RWPE1 (cell line): ENCODE measurements at places on chromosomes 1 and 21.

DNA sequence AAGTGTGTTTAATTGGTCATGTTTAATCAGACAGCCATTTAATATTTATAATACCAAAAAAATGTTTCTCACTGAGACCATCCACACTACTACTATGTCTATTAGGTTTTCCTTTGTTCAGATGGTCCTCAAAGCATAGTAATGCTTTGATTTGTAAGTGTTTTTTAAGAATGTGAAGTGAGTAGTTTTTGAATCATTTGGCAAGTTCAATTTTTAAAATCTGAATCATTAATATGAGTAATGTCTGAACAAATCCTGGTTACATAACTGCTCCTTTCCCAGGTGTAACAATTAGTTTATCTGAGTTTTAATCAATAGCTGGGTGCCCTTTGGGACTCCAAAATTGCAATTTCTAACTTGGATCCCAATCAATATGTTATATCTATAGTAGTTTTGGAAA, 23.5 kb upstream of the RPL5 start:
- DNase-seq = peak; percentile 59

DNA sequence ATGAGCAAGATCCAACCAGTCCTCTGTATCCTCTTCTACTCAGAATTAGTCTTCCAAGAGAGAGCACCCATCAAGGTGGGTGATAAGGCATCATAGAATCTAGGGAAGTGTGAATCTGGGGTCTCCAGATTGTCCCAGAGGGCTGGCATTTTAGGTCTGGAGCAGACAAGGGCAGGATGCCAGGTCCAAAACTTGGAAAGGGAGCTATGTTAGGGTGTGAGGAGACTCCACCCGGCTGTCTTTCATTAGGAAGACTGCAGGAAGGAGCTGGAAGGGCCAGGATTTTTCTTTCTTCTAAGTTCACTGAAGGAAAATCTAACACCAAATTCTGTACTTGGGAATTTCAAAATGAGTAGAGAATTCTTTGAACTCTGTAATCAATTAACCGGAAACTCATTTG, 86.1 kb upstream of the BMP8A start:
- DNase-seq = no peak

DNA sequence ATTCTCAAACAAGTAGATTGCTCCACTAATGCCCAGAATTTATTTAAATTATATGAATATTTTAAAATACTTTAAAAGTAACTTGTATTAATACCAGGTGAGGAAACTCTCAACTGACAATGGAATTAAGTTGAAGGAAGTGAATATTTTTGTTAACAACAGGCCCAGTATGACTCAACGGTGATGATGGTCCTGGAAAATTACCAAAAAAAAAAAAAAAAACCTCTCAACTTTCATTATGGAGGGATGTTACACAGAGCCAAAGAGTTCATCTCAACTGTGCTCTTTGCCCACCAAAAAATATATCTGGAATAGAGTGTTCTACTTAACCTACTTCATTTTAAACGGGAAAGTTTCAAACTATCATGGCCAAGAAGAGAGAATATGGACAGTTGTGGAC, 28.3 kb downstream of the CFH start:
- DNase-seq = peak; percentile 19

DNA sequence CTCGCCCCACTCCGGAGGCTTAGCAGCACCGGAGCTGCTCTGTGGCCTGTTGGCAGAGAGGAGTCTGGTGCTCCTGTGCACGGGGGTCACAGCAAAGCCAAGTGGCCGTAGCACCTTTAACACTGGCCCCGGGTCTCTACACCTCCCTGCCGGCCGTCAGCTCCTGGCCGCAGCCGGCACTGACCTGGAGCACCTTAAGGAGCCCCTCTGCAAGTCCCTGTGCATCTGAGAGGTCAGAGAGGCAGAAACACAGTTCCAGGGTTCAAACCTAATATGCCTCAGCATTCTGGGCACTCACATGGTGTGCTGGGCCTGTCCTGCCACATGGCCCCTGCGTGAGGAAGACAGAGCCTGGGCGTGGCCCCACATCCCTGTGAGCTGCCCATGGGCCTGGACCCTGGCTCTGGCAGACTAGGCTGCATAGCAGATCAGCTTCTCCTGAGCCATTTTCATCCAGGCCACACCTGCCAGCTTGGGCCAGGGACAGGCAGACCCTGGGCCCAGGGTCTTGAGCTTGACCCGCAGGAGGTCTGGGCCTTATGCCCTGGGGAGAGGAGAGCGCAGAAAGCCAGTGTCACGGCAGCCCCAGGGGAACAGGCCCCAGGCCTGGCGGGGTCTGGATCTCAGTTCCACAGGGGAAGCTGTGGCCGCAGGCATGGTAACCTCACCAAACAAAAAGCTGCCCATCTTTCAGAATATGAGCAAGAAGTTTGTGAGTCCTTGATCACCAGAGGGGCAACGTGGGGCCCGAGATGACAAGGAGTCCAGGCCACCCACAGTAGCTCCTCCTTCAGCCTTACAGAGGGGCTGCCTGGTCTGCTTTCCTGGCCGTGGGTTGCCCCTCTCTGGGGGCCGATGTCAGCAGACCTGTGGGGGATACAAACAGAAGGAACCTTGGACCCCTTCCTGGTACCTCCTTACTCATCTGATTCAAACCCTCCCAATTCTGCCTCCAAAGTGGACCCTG, 146.0 kb upstream of the COL6A1 start:
- no peak for DNase-seq

DNA sequence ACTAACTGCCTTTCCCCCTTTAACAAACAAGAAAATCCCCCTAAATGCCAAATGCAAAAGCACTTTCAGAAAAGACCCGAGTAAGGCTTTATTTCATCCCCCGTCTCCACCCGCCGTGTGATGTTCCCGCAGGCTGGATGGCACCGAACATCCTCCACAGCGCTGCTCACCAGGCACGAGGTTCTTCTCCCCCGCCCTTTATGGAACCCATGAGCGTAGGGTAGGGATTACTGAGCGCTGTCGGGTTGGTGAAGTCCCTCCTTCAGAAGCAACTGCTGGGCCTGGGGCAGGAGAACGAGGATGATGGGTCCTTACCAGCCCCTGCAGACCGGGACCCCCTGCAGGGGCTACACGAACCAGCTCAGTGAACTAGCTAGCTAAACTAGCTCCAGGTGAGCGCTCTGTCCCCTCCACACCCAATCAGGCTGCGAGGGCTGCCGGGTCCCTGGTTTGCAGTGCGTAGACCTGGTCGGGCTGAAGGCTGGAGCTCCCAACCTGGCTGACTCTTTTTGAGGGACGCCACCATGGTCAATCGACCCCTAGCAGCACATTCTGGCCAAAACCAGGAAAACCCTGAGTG, 80.4 kb downstream of the ITPKB start:
- DNase-seq = no peak

DNA sequence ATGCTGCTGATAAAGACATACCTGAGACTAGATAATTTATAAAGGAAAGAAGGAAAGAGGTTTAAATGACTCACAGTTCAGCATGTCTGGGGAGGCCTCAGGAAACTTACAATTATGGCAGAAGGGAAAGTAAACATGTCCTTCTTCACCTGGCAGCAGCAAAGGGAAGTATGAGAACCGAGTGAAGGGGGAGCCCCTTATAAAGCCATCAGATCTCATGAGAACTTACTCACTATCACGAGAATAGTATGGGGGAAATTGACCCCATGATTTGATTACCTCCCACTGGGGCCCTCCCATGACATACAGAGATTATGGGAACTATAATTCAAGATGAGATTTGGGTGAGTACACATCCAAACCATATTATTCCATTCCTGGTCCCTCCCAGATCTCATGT, 154.4 kb downstream of the FASLG start:
- no peak for DNase-seq

DNA sequence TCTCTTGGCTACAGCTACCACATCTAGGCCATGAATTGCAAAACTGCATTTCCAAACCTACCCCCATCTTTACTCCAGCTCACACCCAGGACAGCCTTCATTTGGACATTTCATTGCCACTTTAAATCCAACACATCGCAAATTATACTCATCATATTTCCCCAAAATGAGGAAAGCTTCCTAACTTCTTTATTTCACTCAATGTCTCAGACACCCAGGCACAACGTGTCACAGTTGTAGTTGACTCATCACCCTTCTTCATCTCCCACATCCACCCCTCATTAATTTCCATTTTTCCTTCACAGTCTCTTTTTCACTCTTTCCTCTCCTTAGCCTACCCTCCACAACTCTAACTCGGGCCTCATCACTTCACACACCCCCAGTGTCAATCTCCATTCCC, 6.7 kb downstream of the OTUD7B start:
- DNase-seq = no peak

- no peak for DNase-seq
These were observed 33.6 kb downstream of the MAN1C1 start for GRCh38 chr1:25650289-25650576.

- no peak for DNase-seq
These were observed 137.8 kb downstream of the NUF2 start for GRCh38 chr1:163459539-163459938.

DNA sequence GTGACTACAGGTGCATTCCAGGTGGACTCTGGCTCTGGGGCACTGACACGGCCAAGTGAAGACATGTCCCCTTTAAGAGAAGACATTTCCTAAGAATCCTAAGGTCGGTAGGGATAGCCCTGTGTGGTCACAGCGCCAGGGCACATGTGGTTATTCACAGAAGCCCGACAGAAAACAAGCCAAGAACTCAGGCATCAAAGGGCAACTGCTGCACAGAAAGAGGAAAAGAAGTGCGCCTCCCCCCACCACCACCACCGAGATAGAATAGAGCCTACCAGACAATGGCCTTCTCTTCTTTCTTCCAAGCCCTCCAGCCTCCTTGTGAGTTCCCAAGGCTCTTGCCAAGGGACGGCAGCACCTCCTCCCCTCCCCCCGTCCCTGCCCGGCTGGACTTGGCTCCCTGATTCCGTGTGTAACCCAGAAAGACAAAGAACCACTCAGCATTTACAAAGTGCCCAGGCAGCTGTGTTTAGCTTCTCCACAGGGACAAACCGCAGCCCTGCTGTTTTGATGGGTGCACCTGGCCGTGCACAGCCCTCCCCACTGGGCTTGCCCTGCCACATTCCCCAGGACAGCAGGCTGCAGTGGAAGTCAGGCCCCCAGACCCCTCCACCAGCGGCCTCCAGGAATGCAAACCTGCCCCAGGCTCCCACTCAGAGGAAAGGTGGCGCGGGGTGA, 30.2 kb downstream of the TMPRSS2 start:
- no peak for DNase-seq

DNA sequence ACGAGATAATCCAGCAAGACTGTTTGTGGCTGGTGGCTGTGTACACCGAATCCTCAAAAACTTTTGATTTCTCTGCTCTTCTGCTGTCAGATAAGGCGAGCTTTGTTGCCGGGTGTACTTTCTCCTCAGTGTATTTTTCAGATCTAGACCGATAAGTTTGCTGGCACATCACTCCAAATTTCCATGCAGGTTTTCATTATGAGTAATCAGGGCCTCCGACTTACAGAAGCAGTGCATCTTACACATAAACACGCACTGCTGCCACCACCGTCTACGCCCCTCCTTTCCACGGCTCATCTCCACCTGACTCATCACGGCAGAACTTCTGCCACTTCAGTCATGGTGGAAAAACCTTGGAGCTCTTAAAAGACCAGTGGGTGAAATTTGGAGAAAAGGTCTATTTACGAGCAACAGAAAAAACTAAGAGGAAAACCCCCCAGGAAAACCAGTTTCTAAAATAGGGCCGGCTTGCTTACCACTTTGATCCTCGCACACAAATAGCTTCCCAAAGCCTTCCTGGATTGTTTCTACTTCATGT, 7.7 kb downstream of the ZBTB21 start:
- peak; percentile 52 for DNase-seq

GRCh38 chr1:192654591-192655251, 18.8 kb downstream of the RGS13 start:
- DNase-seq = no peak

DNA sequence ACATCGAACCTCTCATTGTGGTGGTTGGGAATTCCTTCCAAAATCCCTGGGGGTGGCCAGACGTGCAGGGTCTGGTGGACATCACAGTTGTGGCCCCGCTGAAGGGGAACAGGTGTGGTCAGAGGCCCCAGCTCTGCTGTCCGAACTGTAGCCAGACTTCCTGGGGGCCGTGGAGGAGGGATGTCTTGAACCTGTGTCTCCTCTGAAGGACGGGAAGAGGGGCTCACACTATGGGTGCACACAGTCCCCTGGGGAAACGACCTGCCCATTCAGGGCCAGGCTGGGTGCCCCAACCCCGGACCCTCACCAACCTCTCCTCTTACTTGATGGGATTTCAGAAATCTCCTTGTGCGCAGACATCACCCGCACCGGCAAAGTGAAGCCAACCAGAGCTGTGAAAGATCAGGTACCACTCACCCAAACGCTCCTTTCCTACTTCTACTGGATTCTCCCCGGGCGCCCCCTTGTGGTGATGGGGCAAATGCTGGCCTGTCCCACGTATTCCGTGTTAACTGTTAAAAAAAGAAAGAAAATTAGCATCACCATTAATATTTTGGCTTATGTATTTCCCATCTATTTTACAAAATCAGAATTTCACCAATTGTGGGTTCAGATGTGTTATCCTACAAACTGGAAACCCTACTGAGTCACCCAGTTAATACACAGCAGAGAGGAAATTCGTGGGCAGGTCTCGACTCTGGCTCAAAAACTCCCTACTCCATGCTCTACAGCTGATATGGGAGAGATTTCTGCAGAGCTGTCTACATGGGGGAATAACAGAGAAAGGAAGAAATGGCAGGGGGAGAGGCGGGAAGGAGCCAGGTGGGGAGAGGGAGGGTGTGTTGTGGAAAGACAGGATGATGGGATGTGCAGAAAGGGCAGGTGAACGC, 28.1 kb downstream of the PADI4 start:
- peak; percentile 61 for DNase-seq

- DNase-seq = no peak
These were observed 99.8 kb downstream of the PTPN14 start for GRCh38 chr1:214451596-214451995.

DNA sequence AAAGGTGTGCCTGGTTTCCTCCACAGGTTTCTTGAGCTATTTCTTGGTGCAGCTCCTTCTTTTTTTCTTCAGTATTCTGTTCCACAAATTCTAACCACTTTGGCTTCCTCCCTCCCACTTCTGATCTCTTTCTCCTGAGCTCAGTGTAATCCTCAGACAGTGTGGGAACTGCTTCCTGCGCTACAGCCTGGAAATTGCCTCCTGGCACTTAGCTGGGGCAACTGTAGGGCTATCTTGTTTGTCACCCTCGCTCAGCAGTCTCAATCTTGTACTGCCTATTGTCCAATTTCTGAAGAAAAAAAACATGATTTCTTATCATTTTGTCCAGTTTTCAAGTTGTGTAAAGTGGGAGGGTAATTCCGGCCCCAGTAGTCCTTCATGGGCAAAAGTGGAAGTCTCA, 24.0 kb upstream of the GALNT2 start:
- DNase-seq = no peak

- no peak for DNase-seq
These were observed 27.9 kb downstream of the CHD5 start for GRCh38 chr1:6152181-6152580.
